ENCODE measurements at places on chromosomes 1 and 21.
A peak's percentile ranks its signal among the peaks of the same experiment; 100 is the strongest.

- no peak for DNase-seq
Measured at GRCh38 chr1:219805191-219805590, 123.2 kb downstream of the SLC30A10 start.

- peak; percentile 45 for DNase-seq
Measured at GRCh38 chr1:47432071-47433036, 5.5 kb upstream of the FOXD2 start.

- DNase-seq: no peak
Measured at GRCh38 chr1:24961961-24962861, 32.1 kb upstream of the RUNX3 start.

- DNase-seq: no peak
Measured at GRCh38 chr1:236468625-236469024, 55.2 kb upstream of the LGALS8 start.

- no peak for DNase-seq
Measured at GRCh38 chr1:162003061-162003829, 20.4 kb downstream of the OLFML2B start.

- no peak for DNase-seq
Measured at GRCh38 chr1:67777016-67777415, 56.3 kb downstream of the GNG12 start.

DNA sequence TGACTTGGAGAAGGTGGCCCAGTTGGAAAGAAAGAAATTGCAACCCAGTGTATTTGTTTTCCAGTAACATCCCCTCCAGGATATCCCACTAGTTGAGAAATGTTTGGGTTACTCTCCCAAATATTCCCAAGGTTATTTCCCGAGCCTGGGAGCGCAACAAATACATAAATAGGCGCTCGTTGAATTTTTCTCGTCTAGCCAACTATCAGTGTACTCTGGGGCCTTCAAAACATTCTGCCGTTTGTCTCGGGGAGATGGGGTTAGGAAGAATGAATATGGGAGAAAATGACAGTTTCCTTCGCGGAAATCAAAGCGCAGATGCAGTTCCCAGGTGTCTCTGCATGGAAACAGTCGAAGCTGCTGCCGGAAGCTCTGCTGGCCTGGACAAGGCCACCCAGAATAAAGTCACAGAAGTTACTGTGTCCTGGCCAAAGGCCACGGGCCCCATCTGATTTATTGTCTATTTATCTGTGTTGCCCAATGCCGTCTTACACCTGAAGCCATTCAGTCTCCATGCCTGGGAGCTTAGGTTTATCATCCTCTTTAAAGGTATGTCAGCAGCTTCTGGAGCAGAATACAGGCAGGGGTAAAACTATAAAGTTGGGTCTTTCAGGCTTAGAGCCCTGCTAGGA, 1.0 kb downstream of the C1orf115 start:
- no peak for DNase-seq

- no peak for DNase-seq
Measured at GRCh38 chr1:15706751-15707150, 22.6 kb downstream of the PLEKHM2 start.

GRCh38 chr1:61007534-61008364, 74.6 kb upstream of the NFIA start:
- no peak for DNase-seq

Data from stimulated activated CD4-positive, alpha-beta T cell treated with anti-CD3 and anti-CD28 coated beads, Interleukin-4, amount 100 ng/mL, for 4 hours (primary cell).